ENCODE measurements at places on chromosomes 2 and 18. TPM values are rescaled to one million over a fixed set of nuclear protein-coding genes. Genes with fewer than 3 reads are reported as not detected.
A peak's percentile ranks its signal among the peaks of the same experiment; 100 is the strongest.

IL1RN gene
- 147 TPM for total RNA-seq

PIGN gene
- total RNA-seq = 33.2 TPM

GNLY gene
- total RNA-seq = 4.8 TPM

DNA sequence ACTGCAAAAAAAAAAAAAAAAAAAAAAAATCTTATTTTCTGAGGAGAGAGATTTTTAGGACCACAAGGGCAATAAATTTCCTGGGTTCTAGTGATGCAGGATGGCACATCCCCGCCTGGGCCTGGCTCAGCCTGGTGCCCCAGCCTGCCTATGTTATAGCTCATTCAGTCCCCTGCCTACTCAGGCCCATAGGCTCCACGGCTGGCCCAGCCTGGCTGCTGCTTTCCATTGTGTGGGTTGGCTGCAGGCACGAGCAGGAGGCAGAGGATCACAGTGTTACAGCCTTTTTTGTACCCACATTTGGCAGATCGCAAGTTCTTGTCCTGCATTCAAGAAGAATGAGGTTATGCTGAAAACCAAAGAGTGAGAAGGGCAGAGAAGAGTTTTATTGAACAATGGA is 2.8 kb upstream of the SULT6B1 start:
- DNase-seq = no peak

GRCh38 chr2:240241572-240241971 is 101.1 kb upstream of the OTOS start:
- no peak for DNase-seq

GRCh38 chr2:29223851-29224692 is 108.9 kb downstream of the CLIP4 start:
- peak; percentile 77 for DNase-seq

DNA sequence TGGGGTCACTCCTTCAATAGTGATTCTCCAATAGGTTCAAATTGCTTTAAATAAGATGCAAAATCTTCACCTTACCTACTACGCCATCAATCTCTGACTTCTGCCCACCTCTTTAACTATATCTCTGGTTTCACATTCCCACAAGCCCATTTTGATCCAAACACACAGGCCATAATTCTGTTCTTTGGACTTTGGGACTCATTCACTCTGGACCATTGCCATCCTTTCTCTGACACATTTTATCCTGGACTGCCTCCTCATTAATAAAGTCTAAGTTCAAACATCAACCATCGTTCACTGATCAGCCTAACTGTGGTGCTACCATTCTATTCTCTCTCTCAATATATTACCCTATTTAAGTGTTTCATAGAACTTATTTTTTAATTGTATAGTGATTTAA is 332.2 kb downstream of the GALNT13 start:
- DNase-seq = no peak

DNA sequence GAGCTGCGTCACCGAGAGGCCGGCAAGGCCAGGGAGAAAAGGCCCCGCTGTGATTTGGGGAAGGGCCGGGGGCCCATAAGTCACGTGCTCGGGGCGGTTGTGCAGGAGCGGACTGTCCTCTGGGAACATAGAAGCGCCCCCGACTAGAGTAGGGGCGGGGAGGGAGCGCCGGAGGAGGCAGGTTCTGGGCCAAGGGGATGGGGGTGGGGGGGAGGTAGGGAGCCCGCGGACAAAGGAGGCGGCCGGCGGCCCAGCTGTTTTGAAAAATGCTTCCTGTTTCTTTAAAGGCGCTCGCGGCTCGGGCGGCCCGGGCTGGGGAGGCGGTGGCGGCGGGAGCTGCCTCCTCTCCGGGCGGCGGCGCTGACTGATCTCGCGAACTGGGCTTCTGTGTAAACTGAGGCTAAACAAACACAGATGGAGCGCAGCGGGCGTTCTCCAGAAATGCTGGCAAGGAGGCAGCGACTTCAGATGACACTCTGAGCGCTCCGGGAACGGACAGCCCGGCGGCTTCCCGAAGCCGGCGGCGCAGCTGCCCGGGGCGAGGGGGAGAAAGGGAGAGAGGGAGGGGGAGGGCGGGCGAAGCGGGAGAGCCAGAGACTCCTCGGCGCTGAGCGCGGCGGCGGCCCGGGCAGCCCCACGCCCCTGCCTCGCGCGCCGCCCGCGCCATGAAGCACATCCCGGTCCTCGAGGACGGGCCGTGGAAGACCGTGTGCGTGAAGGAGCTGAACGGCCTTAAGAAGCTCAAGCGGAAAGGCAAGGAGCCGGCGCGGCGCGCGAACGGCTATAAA is at the start of gene ATOH8:
Gene ATOH8 (plus strand): TSS at position 467 of the 788 bp plus-strand sequence. CDS start 199 bp downstream, at position 666.
- DNase-seq = peak; percentile 91

GRCh38 chr2:85302121-85302520 is 25.7 kb downstream of the TGOLN2 start:
- DNase-seq = no peak

DNA sequence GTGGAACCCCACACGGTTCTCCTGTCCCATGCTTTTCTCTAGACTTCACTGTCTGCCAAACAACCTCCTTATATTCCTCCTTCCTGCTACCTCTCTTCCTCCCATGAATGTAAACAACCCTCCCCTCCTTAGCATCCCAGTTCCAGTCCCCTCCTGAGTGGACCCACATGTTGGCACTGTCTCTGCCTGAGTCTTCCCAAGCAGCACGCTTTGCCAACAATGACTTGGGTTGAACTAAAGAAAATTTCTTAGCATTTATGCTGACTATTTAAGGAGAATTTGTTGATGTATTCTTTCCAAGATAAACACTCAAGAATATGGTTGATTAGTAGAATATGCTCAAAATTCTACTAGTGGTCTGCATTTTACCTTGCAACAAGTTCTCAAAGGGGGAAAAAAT is 338.0 kb downstream of the TNS1 start:
- DNase-seq = peak; percentile 10

- no peak for DNase-seq
Measured at GRCh38 chr2:241110607-241111439, 8.7 kb upstream of the MTERF4 start.

- DNase-seq = no peak
Measured at GRCh38 chr2:19500126-19500525, 141.7 kb upstream of the OSR1 start.

DNA sequence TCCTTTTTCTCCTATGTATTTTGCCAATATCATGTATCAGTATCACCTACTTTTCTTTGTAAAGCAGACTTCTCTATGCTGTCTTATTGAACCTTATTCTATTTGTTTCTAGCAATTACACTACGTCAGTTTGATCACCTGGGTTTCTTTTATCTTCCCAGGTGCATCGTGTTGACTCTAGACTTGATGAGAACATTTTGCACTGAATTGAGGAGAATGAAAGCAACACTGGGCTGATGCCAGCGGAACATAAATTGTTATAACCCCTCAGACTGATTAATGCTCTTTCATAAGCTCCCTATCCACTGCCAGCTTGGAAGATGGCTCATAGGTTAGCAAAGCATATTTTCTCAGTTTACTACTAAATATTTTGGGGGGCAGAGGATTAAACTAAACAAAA is 140.6 kb downstream of the EPHA4 start:
- no peak for DNase-seq

Measured in suprapubic skin (tissue), 4 donors.